ENCODE measurements at places on chromosomes 12 and 14.

DNA sequence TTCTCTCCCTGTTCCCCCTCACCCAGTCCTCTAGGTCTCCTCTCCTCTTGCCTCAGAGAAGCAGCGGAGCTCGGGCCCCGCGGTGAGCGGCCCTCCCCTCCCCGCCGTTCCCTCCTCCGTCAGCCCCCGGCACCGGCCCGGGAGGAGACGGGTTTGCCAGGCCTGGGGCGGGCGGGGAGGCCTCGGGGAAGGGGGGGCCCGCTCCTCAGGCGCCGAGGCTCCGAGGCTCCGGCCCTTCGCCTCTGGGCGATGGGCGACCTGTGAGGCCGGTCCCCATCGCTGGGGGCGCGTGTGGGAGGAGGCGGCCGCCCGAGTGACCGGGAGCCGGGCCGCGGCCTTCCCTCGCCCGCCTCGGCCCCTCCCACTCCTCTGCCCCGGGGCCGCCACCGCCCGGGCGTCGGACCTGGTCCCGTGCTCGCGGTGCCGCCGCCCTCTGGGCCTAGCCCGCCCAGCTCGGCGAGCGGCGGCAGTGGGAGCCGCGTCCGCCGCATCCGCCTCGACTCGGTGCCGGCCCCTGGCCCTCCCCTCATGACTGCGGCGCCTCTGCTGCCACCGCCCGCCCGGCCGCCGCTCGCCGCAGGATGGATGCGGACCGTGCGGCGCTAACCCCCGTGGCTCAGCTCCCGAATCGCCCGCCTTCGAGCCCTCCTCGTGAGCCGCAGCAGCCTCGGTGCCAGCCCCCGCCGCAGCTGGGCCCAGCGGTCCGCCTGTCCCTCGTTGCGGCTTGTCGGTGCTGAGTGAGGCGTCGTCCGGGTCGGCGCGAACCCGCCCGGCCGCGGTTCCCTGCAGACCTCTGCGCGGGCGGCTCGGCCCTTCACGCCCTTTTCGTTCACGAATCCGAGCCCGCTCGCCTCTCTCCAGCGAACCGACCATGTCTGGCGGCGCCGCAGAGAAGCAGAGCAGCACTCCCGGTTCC lies 574 bp downstream of the WNK1 start:
- no peak for DNase-seq

DNA sequence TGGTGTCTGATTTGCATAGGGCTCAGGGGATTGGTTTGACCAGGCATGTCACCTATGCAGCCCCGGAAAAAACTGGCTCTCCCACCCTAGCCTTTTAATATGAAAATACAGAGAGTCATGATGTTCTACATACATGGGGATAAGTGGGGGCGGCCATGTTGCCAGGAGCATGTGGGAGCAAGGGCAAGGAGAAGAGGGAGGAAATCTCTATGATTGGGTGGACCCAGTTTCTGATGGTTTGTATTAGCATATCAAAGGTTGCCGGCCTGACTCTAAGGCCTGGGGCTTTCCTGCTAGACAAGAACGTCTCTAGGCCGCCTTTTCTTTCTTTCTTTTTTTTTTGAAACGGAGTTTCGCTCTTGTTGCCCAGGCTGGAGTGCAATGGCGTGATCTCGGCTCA lies 123.4 kb upstream of the CPSF6 start:
- no peak for DNase-seq

- DNase-seq, result no peak
Observed at GRCh38 chr14:88639221-88639620, 76.4 kb downstream of the ZC3H14 start.

DNA sequence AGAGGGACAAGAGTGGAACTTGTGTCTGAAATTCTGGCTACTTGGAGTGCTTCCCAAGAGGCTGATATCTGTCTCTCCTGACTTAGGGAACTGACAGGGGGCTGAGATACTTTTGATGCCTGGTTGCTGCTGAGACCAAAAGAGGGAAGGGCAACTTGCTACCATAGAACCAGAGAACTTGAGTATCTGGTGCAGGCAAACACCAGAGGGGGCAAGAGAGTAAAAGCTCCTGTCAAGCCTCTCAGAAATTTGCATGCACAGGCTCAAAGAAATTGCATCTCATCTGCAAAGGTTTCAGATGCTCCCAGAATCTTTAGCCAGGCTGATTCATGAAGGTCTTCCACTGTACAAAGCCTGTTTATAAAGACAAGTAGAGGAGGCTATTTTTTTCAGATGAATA lies 391.3 kb upstream of the FOXG1 start:
- DNase-seq, result peak; percentile 45

DNA sequence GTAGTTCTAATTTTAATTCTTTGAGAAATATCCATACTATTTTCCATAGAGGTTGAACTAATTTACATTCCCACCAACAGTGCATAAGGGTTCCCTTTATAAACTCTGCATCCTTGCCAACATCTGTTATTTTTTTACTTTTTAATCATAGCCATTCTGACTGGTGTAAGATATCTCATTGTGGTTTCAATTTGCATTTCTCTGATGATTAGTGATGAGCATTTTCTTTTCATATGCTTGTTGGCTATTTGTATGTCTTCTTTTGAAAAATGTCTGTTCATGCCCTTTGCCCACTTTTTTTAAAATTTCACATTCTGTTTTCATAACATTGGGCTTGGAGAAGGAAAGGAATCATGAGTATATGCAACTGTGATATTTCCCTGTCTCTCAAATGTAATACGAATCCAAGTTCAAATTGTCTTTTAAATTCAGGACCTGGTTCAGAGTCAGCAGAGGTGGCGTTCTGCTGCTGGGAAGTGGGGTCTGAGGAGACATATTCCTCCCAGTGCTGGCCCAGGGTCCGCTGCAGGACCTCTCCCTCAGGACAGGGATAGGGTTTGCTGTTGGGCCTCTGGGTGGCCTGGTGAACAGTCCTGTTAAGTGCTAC lies 81.2 kb upstream of the ETV6 start:
- DNase-seq, result no peak

GRCh38 chr14:23568600-23569331 lies 1.2 kb upstream of the AP1G2 start:
- DNase-seq, result no peak

DNA sequence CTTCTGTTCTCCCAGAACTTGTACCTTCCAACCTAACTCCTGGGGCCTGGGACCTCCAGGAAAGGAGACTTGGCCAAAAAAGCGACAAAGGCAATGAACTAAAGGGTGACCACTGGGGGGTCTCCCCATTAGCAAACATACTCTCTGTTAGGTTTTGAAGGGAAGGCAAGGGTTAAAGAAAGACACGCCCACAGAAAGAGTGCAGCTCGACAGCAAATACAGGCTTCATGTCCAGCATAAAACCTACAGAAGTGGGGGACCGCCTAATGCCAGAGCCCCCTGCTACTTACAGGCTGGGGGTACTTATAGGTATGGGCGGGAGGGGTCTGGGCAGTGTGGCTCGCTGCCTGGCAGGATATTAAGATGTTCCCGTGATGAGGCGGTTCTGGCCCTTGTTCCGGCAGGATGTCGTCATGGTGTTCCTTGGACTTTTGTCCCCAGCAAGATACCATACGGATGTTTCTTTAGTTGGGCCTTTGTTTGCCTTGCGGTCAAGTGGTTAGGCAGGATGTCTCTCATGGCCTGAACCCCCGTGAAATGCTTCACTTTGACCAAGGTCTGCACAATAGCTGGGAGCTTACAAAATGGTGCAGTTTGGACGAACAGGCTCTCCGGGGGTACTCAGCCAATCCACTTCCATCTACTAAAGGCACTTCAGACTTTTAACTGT lies 53.4 kb downstream of the PRMT8 start:
- DNase-seq, result no peak

- no peak for DNase-seq
Observed at GRCh38 chr14:68318828-68319227, 474.0 kb downstream of the ZFP36L1 start.

DNA sequence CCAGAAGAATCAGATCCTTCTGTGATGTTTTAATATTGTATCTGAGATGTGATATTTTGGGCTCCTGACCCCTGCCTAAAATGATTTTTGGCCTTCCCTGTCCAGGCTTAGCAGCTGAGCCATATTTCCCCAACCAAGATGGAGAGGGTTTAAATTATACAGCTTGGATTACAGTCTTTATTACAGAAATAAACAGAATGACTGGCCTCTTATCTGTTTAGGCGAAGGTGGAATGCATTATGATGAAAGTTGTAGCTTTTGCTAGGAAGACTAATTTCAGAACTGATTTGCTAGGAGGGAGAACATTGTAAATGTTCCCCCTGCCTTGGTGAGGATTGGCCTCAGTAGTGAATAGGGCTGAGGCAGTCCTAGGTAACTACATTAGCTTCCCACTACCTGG lies 23.3 kb downstream of the BMAL2 start:
- DNase-seq, result no peak
